ENCODE measurements at places on chromosomes 5 and 9. TPM values are rescaled to one million over a fixed set of nuclear protein-coding genes. Genes with fewer than 3 reads are reported as not detected.

- DNase-seq: no peak
These were observed 364.7 kb upstream of the CD180 start for GRCh38 chr5:67561151-67561932.

The IL31RA gene
- polyA plus RNA-seq: not detected

The RLN1 gene
- polyA plus RNA-seq: 3.4 TPM

- no peak for DNase-seq
These were observed 1079.9 kb upstream of the ACO1 start for GRCh38 chr9:31304576-31304975.
